Myocyte (in vitro differentiated cells): ENCODE measurements at places on chromosomes 13 and 19.

DNA sequence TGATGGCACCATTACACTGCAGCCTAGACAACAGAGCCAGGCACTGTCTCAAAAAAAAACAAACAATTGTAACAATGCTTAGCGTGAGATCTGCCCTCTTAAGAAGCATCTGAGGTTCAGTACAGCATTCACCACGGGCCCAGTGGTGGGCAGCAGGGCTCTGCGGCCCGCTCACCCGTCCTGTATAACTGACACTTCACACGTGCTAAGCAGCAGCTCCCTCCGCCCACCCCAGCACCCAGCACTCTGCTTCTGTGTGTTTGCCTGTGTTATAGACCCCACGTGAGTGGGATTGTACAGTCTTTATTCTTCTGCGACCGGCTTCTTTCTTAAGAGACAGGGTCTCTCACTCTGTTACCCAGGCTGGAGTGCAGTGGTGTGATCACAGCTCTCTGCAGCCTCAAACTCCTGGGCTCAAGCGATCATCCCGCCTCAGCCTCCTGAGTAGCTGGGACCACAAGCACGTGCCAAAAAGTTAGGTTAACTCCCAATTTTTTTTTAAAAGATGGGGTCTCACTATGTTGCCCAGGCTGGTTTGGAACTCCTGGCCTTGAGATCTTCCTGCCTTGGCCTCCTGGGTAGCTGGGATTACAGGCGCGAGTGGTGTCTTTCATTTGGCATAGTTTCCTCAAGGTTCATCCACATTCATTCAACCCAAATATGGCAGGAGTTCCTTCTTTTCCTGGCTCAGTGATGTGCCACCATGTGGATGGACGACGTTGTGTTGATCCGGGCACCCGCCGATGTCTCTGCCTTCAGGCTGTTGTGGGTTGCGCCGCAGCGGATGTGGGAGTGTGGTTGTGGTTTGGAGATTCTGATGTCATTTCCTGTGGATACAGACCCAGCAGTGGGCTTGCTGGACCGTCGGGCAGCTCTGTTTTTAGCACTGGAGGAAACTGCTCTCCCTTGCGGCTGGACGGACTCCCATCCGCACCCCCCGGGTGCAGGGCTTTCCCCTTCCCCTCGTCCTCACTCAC, 170.0 kb downstream of the KDM4B start:
- peak; percentile 30 for DNase-seq

- DNase-seq = peak; percentile 84
Measured at GRCh38 chr19:12777217-12778016, 2.1 kb upstream of the HOOK2 start.

- no peak for DNase-seq
Measured at GRCh38 chr19:45245334-45245787, at the start of gene EXOC3L2. Gene EXOC3L2 (minus strand): TSS chr19:45245407. CDS start chr19:45239045, 6,362 bp downstream.

DNA sequence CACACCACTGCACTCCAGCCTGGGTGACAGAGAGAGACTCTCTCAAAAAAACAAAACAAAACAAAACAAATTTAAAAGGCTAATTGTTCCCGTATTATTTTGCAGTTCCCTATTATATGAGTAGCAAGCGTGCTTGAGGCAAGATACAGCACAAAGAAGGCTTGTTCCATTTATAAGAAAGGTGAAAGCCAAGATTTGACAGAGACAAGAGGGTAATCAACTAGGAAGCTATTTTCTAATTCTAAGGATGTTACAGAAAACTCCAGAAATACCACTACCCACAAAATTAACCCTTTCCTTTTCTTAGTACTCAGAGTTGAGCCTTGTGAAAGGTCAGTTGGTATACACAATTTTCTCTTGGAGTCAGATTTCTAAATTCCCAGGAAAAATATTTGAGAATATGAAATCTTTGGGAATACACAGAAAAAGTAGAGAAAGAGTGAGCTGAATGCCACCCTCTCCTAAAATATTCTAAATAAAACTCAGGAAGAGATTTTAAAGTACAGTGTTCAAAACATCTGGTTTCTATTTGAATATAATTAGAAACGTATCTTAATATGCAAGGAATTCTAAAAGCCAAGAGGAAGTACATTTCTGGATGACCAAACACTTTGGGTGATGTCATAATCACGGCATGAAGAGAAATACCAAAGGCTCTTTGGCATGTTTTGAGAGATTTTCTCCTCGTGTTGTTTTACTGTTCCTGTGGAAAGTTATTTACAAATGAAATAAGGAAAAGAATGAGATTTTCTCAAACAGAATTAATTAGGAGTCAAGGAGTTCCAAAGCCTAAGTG, 63.0 kb upstream of the FLT1 start:
- DNase-seq = peak; percentile 62

- DNase-seq = no peak
Measured at GRCh38 chr13:31725841-31726240, 13.5 kb upstream of the RXFP2 start.
